Stomach (tissue), 19 donors: ENCODE measurements at places on chromosomes 7 and 10. TPM values are rescaled to one million over a fixed set of nuclear protein-coding genes. Genes with fewer than 3 reads are reported as not detected.

CARD11 gene
- 1.8 TPM for polyA plus RNA-seq

GRCh38 chr7:47648275-47648925 lies 66.5 kb upstream of the TNS3 start:
- DNase-seq: no peak

DNA sequence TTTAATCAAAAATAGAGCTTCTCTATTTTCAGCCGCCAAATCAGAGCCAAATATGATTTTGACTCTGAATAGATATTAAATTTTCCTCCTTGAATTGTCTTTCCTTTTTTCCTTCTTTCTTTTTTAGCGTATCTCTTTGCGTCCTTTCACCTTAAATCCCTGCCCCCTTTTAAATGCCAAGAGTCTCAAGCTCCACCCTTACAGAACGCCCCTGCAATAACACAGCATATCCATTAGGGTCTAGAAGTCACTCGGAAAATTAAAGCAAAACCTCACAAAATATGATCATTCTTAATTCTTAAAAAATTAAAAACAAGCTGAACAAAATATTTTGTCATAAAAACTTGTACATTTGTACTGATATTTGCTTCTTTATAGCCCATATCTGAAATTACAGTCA lies 51.3 kb upstream of the GRM8 start:
- no peak for DNase-seq

KLF14 gene
- polyA plus RNA-seq: not detected

- no peak for DNase-seq
Measured at GRCh38 chr10:17335065-17335464, 107.0 kb downstream of the VIM start.

- DNase-seq: no peak
Measured at GRCh38 chr7:117682681-117683385, 190.4 kb downstream of the CTTNBP2 start.

DNA sequence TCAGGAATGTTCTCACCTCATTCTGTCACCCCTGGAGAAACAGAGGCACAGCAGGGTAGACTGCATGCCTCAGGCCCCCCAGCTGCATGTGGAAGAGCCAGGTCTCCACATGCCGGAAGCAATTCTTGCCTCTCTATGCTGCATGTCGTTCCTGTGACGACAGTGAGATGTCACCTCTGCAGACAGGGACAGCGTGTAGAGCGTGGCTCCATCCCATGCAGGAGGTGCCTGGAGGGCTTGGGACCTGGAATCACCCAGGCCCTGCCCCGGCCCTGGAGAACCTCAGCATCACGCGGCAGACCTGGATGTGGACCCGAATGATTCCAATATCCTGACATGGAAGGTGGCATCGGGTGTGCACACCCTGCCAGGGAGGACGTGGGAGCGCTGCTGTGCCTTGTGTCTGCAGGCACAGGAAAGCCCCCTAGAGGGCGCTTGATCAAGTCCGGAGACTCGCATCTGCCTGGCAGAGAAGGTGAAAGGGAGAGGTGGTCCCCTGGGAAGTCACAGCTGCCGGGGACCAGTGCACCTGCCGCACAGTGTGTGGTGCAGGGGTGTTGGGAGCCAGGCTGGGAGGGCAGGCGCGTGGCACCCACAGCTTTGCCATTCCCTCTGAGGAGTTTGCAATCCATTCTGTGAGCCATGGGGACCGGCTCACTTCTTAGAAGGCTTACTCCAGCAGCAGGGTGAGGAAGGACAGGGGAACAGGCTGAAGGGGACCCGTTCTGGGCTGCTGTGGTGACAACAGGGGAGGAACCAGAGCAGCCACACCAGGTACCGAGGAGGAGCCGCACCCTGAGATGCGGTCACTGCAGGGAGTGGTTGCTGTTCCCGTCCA lies 45.3 kb upstream of the EN2 start:
- peak; percentile 68 for DNase-seq

DNA sequence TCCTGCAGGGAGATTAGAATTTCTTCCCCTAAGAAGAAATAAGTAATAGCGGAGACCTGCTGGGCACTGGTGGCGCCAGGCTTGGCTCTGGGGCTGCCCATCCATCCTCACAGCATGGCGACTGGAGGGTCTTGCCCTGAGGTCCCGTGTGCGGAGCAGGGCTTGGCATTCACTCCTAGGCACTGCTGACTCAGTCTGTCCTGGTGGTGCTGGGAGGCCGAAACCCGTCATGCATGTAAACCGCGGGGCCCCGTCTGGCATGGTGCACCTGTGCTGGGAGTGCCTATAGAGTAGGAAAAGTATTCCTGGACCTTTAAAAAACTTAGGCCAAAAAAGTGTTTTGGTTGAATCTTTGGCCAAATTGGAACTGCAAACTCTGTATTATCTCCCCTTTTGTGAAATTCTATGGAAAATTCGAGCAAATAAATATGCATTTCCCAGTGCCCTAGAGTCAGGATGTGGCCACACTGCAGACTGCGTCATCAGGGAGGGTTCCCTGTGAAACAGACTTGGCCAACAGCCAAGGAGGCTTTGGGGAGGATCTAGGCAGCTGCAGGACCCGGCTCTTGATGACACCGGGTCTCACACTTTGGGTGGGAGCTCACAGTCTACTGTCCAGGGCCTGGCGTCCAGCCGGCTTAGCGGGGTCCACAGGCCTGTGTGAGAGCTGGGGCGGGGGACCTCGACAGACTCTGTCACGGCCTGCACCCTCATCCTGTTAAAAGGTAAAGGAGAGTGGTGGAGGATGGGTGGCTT lies 122.3 kb downstream of the VIPR2 start:
- no peak for DNase-seq

DNA sequence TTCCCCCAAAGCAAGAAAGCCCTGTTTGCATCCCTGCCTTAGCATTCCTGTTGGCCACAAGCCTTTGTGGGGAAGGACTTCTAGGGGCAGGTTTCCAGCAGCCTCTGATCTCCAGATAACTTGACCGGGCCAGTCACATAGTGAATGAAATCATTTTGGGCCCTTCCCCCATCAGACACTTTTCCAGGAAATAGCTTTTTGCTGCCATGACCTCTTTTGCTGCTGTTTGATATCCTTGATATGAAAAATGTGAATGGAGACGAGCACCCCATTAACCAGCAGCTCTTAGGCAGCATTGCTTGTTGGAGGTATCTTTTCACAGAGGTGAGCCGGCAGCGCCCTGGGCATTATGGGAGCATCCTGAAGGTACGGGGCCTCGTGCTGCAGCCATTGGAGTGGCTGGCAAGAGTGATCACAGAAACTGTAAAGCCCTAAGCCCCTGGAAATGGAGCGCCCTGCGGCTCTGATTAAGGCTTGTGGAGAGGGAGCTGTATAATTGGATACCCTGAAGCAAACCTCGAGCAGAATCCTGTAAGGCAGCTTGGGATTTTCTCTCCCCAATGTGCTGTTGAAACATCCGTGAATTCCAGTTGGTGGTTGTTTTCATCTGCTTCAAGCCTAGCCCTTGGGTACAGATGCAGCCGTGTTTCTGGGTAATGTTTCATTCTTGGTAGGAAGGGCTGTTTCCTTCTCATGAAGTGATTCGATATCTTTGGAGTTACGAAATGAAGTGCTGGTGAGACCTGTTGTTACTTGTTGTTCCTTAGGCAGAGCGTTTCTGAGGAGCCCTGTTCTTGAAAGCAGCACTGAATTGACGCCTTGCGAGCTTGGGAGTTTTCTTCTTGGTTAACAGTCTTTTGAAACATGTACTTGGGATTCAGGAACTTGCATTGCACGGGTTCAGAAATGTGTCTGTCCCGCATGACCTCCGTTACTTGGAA lies 179.0 kb downstream of the PTEN start:
- DNase-seq: peak; percentile 61

DNA sequence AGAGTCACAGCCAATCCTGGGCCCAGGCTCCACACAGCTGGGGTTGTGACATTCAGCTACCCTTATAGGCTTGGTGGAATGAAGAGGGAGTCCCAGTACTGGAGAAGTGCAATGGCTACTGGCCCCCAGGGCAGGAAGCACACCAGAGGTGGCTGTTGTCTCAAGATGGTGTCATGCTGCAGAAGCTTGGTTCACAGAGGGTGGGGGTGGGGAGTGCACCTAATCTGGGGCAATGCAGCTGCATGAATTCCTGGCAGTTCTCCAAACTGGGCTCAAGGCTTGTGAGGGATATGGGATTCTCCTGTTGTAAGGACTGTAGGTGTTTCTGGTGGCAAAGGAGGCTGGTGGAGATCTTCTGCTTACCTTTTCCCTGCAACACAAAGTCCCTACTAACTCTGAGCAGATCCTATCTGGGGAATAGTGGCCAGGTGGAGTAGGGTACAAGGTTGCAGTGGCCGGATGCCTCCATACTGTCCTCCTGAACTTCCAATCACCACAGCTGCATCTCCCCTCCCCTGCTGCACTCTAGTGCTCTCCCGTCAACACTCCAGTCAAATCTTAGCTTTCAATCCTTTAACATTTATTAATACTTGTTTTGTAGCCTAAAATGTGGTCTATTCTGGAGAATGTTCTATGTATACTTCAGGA lies 27.4 kb upstream of the PLA2G12B start:
- DNase-seq: no peak

DNA sequence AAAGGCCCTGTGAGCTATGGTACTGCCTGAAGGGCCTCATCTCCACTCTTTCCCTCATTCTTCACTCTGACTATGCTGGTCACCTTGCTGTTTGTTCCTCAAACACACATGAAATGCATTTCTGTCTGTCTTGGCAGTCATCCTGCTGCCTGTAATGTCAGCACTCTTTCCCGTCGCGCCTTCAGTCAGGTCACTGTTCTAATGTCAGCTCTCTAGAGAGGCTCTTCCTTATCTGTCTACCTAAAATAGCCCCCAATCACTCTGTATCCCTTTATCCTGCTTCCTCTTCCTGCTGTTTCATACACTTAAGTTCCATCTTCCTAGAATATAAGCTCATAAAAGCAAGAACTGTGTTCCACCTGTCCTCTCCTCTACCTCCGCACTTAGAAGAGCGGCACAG lies 215.5 kb downstream of the ZNF33B start:
- no peak for DNase-seq

GRCh38 chr10:13871776-13872175 lies 285.0 kb downstream of the PRPF18 start:
- no peak for DNase-seq

GRCh38 chr10:132037676-132037975 lies 28.1 kb upstream of the JAKMIP3 start:
- no peak for DNase-seq

- DNase-seq: no peak
Measured at GRCh38 chr7:87475359-87476178, at the start of gene ABCB4. TSS of gene ABCB4 (minus strand) at chr7:87475680. CDS start at chr7:87475465, 215 bp downstream.

DNA sequence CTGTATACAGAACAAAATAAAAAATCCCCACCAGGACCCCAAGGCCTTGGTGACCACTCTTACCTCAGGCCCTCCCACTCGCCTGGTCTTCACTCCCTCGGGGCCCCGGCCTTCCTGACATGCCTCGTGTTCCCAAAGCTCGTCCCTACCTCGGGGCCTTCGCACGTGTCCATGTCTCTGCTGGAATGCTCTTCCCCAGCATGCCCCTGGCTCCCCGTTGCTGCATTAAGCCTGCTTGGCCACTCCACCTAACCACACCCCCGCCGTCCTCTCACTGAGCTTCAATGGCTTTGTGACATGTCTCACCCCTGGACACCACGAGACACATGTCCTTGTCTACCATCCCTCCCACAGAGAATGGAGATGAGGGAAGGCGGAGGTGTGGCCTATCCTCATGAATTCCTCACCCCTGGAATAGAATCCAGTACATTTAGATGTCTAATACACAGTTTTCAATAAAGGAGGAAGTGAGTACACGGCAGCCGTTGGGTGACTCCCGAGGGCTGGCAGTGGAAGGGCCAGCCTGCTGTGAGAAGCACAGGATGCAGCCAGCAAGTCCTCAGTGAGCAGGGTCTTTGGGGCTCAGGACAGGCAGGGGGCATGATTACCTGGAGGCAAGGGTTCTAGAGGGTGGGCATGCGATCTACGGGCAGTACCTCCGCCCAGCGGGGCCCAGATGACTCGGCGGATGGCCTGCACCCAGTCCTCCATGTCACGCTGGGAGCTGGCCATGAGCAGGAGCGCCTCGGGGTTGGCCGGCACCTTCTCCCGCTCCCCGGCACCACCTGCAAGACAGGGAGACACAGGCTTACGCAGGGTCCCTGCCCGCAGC lies 125.7 kb downstream of the ARHGAP22 start:
- DNase-seq: no peak

DNA sequence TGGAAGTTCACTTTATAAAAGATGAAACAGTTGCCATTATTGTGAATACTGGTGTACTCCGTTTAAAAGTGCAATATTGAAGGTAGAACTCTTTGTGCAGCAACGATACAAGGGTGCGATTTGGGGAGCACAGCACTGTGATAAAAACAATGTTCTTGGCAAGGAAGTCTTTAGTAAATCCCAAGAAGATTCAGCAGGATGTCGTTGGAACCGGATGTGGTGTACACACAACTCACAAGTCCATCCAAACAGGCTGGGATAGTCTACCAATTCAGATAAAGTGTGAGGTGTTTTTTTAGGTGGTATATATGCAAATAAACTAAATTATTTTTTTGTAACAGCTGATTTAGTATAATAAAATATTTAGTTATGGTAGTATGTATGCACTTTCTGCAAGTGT lies 46.7 kb downstream of the ZNF777 start:
- DNase-seq: no peak

AKR1B15 gene
- polyA plus RNA-seq: not detected

- DNase-seq: no peak
Measured at GRCh38 chr10:5744849-5745248, 60.2 kb downstream of the TASOR2 start.

- DNase-seq: no peak
Measured at GRCh38 chr7:46389146-46389545, 468.1 kb upstream of the IGFBP3 start.

DNA sequence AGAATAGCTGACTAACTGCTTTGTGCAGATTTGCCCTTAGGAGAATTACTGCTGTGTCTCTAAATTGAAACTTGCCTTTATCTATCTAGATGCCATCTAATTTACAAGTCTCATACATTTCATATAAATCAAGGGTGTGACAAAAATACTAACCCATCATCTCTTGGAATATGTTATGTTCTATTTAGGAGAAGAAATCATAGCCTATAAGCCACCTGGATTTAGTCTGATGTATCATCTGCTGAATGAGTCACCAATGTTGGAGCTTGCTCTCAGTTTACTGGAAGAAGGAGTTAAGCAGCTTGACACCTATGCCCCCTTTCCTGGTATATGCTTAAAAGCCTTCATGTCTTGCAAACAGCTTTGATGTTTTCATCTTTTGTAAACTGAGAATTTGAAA lies 43.5 kb downstream of the NUP205 start:
- DNase-seq: no peak

DNA sequence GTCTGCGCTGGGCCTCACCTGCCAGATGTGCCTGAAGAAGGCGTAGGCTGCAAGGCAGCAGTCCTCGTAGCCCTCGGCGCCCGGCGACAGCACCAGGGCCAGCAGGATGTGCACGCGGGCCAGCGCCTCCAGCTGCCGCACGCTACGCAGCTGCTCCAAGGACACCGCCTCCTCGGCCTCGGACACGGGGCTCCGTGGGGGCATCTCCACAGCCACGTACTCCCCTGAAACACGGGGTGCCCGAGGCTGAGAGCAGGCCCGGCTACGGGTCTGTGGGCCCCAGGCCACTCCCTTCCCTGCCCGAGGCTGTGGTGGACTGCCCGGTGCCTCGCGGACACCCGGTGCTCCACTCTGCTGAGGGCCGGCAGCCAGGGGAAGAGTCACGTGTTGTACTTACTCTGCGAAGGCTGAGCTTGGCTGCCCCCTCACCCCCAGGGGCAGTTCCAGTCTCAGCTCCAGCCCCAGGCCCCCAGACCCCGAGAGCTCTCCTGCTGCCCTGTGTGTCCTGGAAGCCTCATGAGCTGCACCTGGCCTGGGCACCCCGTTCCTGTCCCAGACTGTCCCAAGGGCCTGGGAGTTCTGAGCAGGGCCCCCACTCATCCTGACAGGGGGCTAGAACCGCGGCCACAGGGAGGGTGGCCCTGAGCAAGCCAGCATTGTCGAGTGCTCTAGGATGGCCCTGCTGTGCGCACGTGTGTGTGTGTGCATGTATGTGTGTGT lies 62.8 kb downstream of the CFAP46 start:
- peak; percentile 24 for DNase-seq

GRCh38 chr10:62924344-62924748 lies 108.2 kb upstream of the EGR2 start:
- no peak for DNase-seq
